Activated T-helper 2 cell treated with anti-CD3 and anti-CD28 coated beads, Interferon-gamma antibody, Interleukin-2, Interleukin-4, amounts not matched to agents 10 μg/mL and 5 μg/mL and 100 μg/mL, durations not matched to agents 14 hours and 24 hours and 36 hours (primary cell): ENCODE measurements at places on chromosomes 4 and X.

- no peak for DNase-seq
Measured at GRCh38 chr4:6332042-6332668, 62.5 kb downstream of the WFS1 start.

- DNase-seq, result no peak
Measured at GRCh38 chrX:46791927-46792809, 33.2 kb upstream of the SLC9A7 start.

DNA sequence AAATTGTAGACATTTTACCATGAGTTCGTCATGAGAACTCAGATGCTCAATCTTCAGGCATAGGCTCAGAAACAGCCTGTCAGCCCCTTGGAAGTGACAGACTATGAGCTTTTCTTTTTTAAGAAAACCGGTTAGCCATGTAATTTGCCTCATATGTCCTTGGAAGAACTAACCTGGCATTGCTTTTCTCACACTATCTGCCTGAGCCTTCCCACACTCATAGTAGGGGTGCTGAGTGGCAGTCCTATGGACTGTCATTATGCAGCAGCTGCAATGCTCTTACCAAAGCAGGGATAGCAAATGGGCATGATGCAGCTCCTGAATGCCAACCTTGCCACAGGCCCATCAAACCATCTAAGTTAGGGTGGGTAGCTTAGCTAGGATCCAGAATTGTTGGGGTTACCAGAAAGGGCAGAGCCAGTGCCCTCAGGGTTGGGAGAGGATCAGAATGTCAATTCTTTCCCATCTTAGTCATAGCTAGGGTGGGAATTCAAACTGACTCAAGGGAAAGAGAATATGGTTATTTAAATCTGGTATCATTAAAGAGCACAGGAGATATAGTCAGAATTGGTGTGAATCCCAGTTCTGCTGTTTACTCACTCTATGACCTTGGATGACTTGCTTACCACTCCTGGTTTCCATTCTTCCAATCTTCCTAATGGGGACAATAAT is 230.6 kb upstream of the CPEB2 start:
- DNase-seq, result no peak

- DNase-seq, result no peak
Measured at GRCh38 chr4:23903859-23904438, 14.1 kb upstream of the PPARGC1A start.

DNA sequence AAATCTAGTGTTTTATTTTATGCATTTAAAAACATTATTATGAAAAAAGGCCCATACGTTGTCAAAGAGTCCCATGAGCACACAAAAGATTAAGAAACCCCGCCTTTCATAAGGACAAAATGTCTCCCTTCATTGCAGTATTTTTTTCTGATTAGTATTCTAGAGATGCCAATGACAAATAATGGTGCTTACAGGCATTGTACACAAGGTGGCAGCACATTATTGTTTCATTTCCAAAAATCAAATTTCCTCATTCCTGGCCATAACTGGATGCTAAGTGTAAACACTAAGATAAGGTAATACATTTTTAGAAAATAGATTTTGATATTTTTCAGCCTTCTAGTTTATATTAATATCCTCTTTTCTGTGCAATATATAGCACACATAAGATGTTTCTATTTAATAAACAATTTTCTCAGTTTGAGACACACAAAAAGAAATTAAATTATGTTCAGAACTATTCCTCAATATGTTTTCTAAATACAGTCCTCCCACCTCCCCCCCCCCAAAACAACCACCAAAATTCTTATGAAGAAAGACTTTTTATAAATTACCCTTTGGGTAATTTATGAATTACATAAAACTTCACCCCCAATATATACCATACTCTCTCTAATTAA is 47.7 kb downstream of the TIGD2 start:
- no peak for DNase-seq

DNA sequence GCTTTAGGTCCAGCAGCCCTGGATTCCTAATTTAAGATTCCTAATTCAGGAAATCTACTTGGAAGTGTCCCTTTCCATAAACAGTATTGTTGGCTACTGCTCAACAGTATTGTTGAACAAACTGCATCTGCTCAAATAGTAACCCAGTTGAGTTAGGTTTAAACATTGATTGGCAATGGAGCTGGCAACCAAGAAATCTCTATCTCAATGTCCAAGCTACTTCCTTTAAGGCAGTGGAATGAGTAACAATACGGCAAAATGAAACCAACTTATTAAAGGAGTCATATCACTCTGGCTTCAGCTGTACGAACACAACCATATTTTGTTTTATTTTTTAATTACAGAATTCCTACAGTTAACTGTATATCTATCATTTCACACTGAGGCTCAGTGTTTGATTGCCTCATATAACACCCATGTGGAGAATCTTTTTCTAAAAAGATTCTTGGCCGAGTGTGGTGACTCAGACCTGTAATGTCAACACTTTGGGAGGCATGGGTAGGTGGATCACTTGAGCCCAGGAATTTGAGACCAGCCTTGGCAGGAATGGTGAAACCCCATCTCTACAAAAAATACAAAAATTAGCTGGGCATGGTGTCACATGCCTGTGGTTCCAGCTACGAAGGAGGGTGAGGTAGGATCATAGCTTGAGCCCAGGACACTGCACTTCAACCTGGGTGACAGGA is 71.7 kb upstream of the IL13RA1 start:
- DNase-seq, result no peak

- DNase-seq, result peak; percentile 49
Measured at GRCh38 chrX:9530848-9531274, 66.0 kb downstream of the TBL1X start.

- DNase-seq, result no peak
Measured at GRCh38 chr4:168551945-168552695, 55.3 kb downstream of the PALLD start.

GRCh38 chr4:78937837-78938236 is 1.4 kb downstream of the PAQR3 start:
- DNase-seq, result no peak

GRCh38 chr4:141900856-141901255 is 264.5 kb downstream of the IL15 start:
- no peak for DNase-seq

DNA sequence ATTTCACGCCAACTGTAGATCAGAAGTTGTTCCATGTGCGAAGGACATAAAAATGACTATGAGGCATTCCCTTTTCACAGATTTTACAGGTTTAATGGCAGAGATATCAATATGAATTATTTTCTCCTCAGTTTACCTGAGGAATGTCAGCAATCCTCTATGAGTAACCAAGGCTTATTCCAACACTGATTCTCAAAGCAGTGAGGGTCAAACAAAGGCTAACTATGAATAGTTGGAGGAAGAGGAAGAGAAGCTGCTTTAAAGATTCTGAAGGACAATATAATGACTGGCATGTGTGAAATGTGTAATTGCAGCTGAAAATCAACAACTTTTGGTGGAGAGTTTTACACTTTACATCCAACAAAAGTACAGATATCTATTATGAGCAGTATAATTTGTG is 29.1 kb downstream of the NAF1 start:
- DNase-seq, result no peak
